ENCODE measurements at places on chromosomes 12 and 14.

DNA sequence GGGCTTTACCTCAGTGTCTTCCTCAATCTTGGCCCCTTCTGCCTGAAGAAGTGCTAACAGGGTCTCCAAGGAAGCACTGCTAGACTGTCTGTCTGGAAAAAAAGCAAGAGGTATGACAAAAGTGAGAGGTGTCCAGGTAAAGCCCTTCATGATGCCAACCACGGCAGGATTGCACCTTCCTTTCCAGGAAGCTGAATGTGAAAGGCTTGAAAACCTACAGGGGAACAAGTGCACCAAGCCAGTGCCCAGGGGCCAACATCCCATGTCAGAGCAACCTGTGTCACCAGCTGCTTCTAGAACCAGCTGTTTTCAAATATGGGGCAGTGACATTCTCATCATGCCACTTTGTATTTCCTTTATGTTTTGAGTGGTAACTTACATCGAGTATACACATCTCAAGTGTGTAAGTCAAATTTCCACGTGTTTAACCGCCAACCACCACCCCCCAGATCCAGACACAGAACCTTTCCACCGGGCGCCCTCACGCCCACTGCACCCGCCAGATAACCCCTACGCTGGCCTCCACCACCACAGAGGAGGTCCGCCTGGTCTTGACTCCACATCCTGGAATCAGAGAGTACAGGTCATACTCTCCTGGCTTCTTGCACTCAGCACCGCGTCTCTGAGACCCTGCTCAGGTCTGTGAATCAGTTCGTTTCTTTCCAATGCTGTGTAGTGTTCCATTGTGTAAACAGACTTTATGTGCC is 27.3 kb downstream of the VPS37B start:
- peaks cover 16% of the 10 kb centered on the region for H3K36me3 ChIP-seq
- H3K27me3 ChIP-seq = peaks cover 63% of the 10 kb centered on the region
- DNase-seq = no peak
- H3K4me3 ChIP-seq = no peak overlapping the region

DNA sequence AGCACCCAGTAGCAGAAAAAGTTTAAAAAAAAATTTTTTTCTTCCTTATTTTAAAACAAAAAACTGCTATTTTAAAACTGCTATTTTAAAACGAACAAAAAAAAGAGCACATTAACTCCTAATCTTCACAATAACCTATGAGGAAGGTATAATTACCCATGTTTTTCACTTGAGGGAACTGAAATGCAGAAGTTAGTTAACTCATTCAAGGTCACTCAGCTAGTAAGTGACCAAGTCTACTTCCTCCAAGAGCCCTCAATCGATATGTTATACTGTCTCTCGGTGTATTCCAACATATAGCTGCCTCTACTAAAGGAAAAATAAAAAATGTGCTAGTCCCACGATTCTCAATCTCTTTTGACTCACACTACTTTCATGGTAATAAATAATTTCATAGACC is 7.8 kb downstream of the RPAP3 start:
- no peak for DNase-seq
- H3K27me3 ChIP-seq = no peaks in the 10 kb centered on the region
- H3K36me3 ChIP-seq = peaks cover 52% of the 10 kb centered on the region
- no peak overlapping the region for H3K4me3 ChIP-seq
- no peaks in the 10 kb centered on the region for H3K4me1 ChIP-seq

DNA sequence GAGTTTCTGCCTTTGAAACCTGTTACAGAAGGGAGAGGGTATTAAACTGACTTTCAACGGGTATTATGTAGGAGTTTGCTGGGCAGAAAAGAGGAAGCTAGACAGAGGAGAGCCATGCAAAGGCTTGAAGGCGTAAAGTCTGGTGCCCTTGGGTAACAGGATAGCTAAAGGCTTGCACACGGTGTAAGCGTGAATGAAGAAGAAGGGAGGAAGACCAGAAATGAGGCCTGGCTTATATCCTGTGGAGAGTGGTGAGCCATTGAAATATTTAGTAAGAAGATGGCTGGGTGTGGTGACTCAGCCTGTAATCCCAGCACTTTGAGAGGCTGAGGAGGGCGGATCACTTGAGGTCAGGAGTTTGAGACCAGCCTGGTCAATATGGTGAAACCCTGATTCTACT is 22.6 kb downstream of the SUDS3 start:
- H3K27me3 ChIP-seq = no peaks in the 10 kb centered on the region
- H3K4me3 ChIP-seq = no peak overlapping the region
- H3K4me1 ChIP-seq = no peaks in the 10 kb centered on the region
- DNase-seq = no peak
- 0 out of 2 replicates have a peak overlapping the region, but pooled peaks have one; percentile 4 for H3K27ac ChIP-seq

GRCh38 chr12:93054021-93054420 is 124.9 kb upstream of the EEA1 start:
- H3K4me1 ChIP-seq = peaks cover 6% of the 10 kb centered on the region
- H3K27ac ChIP-seq = no peak overlapping the region
- DNase-seq = no peak
- H3K27me3 ChIP-seq = no peaks in the 10 kb centered on the region
- no peaks in the 10 kb centered on the region for H3K36me3 ChIP-seq

DNA sequence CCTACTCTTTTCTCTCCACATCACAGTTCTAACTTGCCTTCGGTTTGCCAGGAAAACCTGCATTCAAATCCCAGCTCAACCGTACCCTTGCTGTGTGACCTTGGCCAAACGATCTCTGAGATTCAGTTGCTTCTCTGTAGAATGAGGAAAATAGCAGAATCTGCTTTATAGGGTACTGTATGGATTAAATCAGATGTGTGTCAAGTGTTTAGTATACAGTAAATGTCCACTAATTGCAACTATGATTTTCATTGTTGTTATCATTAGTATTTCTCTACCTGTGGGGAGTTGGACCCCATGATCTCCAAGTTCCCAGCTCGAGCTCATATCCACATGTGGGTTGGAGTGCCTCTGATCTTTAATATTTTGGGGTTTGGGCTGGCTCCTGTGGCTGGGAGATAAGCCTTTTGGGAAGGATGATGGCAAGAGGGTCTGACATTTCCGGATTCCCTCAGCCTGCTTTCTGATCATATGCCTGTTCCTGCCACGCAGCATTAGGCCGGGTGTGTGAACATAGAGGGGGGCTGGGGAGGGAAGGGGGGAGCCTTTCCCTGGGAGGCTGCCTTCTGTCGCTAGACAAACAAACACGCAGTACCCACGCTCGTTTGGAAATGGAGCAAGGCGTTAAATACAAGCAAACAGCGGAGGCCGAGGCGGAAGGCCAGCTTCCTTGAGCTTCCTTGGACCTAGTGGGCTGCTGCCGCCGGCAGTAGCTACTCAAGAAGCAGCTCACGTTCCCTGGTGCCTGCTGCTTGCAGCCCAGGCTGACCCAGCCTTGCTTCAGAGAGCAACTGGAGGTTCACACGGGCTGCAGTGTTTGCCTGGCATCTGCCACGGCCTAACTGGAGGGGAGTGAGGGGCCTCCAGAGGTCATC is 213.5 kb upstream of the LHX5 start:
- no peak for DNase-seq
- H3K4me1 ChIP-seq = peaks cover 8% of the 10 kb centered on the region
- no peaks in the 10 kb centered on the region for H3K27me3 ChIP-seq
- H3K36me3 ChIP-seq = no peaks in the 10 kb centered on the region
- no peak overlapping the region for H3K4me3 ChIP-seq

DNA sequence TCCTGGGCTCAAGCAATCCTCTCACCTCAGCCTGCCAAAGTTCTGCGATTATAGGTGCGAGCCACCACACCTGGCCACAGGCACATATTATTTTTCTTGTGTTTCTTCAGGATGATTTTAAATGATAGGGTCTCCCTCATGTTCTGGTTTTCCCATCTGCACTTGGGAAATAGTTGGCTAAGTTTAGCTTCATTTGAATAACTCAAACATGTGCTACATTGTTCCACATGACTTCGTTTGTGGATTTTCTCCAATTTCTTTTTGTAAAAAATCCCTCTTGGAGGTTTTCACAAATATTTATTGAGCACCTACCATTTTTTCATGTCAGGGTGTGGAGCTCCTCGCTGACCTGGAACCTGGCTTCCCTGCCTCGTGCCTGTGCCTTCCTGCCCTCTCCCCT is 55.2 kb upstream of the GNPNAT1 start:
- 0 out of 2 replicates have a peak, but pooled peaks cover 5% of the 10 kb centered on the region for H3K4me1 ChIP-seq
- H3K4me3 ChIP-seq = no peak overlapping the region
- no peak overlapping the region for H3K27ac ChIP-seq
- DNase-seq = no peak
- H3K36me3 ChIP-seq = no peaks in the 10 kb centered on the region
- no peaks in the 10 kb centered on the region for H3K27me3 ChIP-seq

- peaks cover 3% of the 10 kb centered on the region for H3K4me1 ChIP-seq
- no peak overlapping the region for H3K27ac ChIP-seq
- H3K27me3 ChIP-seq = no peaks in the 10 kb centered on the region
- DNase-seq = no peak
- H3K36me3 ChIP-seq = no peaks in the 10 kb centered on the region
These were observed 81.8 kb upstream of the PTPRB start for GRCh38 chr12:70719071-70719470.

DNA sequence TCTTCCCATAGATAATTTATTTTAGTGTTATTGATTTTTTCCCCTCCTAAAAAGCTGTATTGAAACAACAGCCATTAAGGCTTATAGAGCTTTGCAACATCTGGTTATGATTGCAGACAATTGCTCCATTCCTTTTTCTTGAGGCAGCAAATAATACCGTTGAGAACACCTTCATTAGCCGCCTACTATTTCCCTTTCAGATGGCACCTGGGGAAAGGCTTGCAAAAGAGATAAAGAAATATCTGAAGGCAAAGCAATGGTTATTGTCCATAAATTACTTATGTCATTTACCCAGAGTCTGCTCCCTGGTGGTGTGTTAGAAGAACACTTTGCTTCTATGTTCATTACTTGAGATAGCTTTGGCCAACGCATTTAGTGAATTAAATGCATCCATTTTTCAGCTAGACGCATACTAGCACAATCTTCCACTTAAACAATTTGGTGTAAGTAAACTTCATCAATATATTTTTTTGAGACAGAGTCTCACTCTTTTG is 377.8 kb downstream of the KCNH5 start:
- no peaks in the 10 kb centered on the region for H3K27me3 ChIP-seq
- H3K27ac ChIP-seq = no peak overlapping the region
- no peak overlapping the region for H3K4me3 ChIP-seq

- DNase-seq = no peak
- no peaks in the 10 kb centered on the region for H3K27me3 ChIP-seq
- no peak overlapping the region for H3K27ac ChIP-seq
These were observed 108.9 kb upstream of the PLEKHG7 start for GRCh38 chr12:92593734-92594402.

- H3K4me1 ChIP-seq = no peaks in the 10 kb centered on the region
- DNase-seq = peak; percentile 98
- no peaks in the 10 kb centered on the region for H3K27me3 ChIP-seq
- peak within 1 kb of the TSS; percentile 88 for H3K4me3 ChIP-seq
These were observed at the start of gene MAP3K9 for GRCh38 chr14:70809225-70810219. TSS of gene MAP3K9 (minus strand) at chr14:70809513. CDS start at chr14:70809171, 342 bp downstream.

DNA sequence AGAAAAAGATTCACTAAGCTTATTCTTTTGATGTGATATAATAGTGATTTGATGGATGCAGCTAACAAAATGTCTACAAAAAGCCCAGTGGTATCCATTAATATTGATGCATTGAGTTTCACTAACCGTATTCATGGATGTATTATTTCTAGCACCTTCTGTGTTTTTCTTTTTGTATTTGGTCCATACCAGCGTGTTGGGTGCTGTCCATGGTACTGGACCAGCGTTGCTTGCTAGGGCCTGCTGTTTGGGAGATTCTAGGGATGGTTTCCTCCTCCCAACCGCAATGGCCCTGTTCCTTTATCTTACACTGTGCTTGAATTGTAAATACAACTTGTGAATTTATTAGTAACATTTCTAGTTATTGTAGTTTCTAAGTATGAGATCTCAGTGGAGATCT is 31.7 kb downstream of the ANO4 start:
- no peaks in the 10 kb centered on the region for H3K27me3 ChIP-seq
- peak; percentile 72 for DNase-seq
- H3K4me1 ChIP-seq = no peaks in the 10 kb centered on the region

GRCh38 chr14:91140672-91141071 is 26.8 kb downstream of the DGLUCY start:
- peaks cover 2% of the 10 kb centered on the region for H3K4me1 ChIP-seq
- no peaks in the 10 kb centered on the region for H3K27me3 ChIP-seq
- peaks cover 7% of the 10 kb centered on the region for H3K36me3 ChIP-seq
- no peak overlapping the region for H3K4me3 ChIP-seq
- DNase-seq = no peak

DNA sequence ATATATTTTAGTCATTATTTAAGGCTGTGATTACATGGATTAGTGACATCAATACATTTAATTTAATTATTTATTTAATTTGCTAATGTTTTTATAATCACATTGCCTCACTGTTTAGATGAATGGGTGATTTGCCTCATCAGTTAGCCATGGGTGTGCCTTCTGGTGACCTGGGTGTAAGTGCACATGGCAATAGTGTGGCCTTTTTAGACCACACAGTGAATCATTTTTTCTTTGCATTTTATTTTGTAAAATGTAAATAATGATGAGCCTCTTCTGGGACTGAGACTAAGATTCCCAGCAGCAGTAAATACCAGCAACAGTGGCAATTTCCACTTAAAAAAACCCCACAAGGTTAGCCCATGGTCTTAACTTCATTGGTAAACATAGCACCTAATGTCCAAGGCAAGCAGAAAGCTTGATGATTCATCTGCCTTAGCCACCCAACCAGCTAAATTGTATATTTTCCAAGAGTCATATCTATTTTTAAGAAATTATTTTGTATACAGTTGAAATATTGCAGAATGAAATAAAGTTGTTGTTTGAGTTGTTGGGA is 235.9 kb upstream of the NOVA1 start:
- DNase-seq = no peak
- H3K36me3 ChIP-seq = no peaks in the 10 kb centered on the region
- H3K4me1 ChIP-seq = no peaks in the 10 kb centered on the region
- H3K27ac ChIP-seq = no peak overlapping the region

DNA sequence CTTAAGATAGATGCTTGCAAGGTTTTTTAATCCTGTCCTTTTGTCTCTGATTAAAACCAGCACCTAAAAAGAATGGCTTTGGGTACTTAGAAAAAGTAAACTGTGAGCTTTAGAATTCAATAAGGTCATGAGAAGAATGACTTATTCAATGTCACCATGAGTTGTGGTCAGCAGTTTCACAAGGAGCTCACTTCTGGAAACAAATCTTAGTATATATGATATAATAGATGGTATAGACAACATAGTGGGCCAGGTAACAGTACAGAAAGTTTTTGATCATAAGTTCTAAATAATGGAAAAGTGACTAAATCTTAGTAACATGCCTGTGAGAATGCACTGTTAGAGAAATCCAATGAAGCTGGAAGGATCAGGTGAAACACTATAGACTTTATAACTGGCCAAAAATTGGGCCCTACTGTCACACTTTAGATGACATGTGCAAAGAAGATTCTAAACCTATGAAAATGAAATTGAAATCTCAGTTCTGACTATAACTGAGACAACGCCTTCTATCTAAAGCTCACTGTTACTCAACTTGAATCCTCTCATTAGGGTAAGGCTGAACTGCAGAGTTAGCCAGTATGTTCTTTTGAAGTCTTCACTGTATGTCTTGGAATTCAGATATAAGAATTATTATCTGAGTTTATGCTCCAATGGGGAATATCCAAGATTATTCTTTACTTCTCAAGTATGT is 42.4 kb upstream of the RAD51AP1 start:
- no peak overlapping the region for H3K4me3 ChIP-seq
- peaks cover 5% of the 10 kb centered on the region for H3K36me3 ChIP-seq
- H3K4me1 ChIP-seq = no peaks in the 10 kb centered on the region

- H3K27me3 ChIP-seq = no peaks in the 10 kb centered on the region
- peaks cover 2% of the 10 kb centered on the region for H3K4me1 ChIP-seq
- no peak overlapping the region for H3K27ac ChIP-seq
- no peak for DNase-seq
- no peak overlapping the region for H3K4me3 ChIP-seq
- no peaks in the 10 kb centered on the region for H3K36me3 ChIP-seq
These were observed 188.6 kb upstream of the SOX5 start for GRCh38 chr12:24138041-24138440.
